ENCODE measurements at places on chromosomes 6 and 20.

GRCh38 chr6:12414096-12414675 is 124.0 kb downstream of the EDN1 start:
- H3K4me1 ChIP-seq = no peaks in the 10 kb centered on the region
- H3K27ac ChIP-seq = no peak overlapping the region
- H3K36me3 ChIP-seq = no peaks in the 10 kb centered on the region
- H3K4me3 ChIP-seq = no peak overlapping the region

- H3K27ac ChIP-seq = peak overlapping the region; percentile 29
- H3K4me1 ChIP-seq = peaks cover 18% of the 10 kb centered on the region
- H3K36me3 ChIP-seq = no peaks in the 10 kb centered on the region
- DNase-seq = no peak
These were observed 245.9 kb downstream of the FARS2 start for GRCh38 chr6:5507131-5507681.

GRCh38 chr20:15205719-15206118 is 868.3 kb upstream of the FLRT3 start:
- no peaks in the 10 kb centered on the region for H3K36me3 ChIP-seq
- no peak overlapping the region for H3K4me3 ChIP-seq

DNA sequence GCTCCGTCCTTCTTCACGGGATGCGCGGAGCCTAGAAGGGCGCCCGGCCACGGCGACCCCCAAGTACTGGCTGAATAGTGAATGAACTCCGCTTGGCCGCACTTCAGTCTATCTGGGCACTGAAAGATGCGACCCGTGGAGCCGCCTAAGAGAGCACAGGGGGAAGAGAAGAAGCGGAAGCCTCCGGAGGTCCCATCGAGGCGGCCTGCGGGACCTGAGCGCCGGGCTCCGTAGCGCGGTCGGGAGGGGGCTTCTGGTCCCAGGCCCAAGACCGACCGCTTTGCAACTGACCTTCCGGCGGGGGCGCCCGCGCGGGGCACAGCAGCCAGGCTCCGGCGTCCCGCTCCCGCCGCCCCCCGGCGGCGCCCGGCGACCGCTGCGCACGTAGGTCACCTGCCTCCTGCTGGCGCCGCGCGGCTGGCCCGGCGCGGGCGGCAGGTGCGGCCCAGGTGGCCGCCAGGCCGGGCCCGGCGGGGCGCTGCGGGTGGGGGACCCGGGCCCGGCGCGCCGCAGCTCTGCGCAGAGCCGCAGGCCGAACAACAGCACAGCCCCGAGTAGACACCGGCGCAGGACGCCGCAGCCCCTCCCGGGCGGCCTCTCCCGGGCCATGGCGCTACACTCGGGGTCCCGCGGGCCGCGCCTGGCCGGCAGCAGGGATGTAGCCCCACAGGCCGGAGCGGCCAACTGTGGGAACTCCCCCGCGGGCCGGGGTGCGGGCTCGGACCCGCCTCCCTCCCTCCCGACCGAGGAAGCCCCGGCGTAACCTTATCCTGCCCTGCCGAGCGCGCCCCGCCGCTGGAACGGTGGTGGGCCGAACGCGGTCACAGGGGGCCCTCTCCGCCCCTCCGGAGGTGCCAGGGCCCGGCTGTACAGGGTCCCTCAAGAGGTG is at the start of gene METTL24:
METTL24 (minus strand) TSS at position 686 of the 889 bp plus-strand sequence; CDS start at position 609, 77 bp downstream.
- H3K27ac ChIP-seq = no peak within 1 kb of the TSS
- peak within 1 kb of the TSS; percentile 68 for H3K4me3 ChIP-seq
- DNase-seq = no peak
- no peaks in the 10 kb centered on the region for H3K36me3 ChIP-seq
- peaks cover 77% of the 10 kb centered on the region for H3K27me3 ChIP-seq

DNA sequence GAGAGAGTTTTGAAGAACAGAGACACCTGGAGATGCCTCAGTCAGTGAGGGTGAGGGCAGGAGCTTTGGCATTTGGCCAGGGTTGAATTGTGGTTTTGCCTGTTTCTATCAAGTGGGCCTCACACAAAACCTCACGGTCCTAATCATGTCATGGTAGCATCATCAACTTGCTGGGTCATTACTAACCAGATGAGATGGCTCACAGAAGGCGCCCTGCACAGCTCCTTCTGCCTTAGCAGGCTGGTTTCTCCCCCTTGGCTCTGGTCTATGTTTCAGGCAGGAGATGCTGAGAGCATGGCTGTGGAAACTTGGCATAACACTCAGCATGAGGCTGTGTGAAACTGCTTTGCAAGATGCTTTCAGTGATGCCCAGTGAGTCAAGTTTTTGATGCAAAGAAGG is 99.3 kb downstream of the LRRC1 start:
- DNase-seq = no peak
- no peaks in the 10 kb centered on the region for H3K36me3 ChIP-seq
- H3K4me1 ChIP-seq = peaks cover 8% of the 10 kb centered on the region
- H3K27ac ChIP-seq = no peak overlapping the region
- H3K4me3 ChIP-seq = no peak overlapping the region

DNA sequence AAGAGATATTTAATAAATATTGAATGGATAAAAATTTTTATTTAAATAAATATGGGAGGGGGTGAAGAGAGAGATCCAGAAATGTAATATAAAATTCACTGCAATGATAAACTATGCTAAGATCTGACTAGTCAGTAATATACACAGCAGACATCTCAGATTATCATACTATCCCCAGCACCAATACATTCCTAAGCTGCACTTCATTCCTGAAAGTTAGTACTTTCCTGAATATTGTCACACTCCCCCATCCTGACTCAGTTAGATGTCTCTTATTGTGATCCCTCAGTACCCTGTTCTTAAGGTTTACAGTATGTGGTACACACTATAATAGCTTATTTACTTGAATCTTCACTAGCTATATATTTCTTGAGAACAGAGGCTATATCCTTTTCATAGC is 88.3 kb upstream of the KCNQ5 start:
- no peak overlapping the region for H3K4me3 ChIP-seq
- peaks cover 8% of the 10 kb centered on the region for H3K27me3 ChIP-seq
- DNase-seq = no peak
- no peaks in the 10 kb centered on the region for H3K4me1 ChIP-seq
- H3K27ac ChIP-seq = no peak overlapping the region
- no peaks in the 10 kb centered on the region for H3K36me3 ChIP-seq

- peaks cover 26% of the 10 kb centered on the region for H3K4me1 ChIP-seq
- DNase-seq = no peak
- H3K27me3 ChIP-seq = no peaks in the 10 kb centered on the region
- H3K4me3 ChIP-seq = no peak overlapping the region
- peaks cover 14% of the 10 kb centered on the region for H3K36me3 ChIP-seq
- H3K27ac ChIP-seq = no peak overlapping the region
These were observed 8.2 kb downstream of the TRAF3IP2 start for GRCh38 chr6:111597291-111598086.

DNA sequence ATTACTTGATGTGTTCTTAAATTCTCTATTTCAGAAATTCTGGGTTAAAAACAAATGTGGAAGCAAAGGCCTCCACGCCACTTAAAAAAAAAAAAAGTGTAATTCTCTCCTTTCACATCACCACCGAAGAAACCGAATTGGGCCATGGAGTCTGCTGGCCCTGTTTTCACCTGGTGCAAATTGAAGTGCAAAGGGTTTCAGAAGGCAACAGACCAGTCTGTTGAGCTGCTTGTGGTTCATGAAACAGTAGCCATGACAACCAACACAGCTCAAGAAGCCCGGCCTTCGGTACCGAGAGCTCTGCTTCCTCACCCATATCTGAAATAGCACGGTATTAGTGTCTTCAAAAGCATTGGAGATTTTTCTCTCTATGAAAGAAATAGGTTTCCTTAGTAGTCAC is 63.1 kb downstream of the GMPR start:
- peaks cover 25% of the 10 kb centered on the region for H3K36me3 ChIP-seq
- no peak overlapping the region for H3K27ac ChIP-seq
- DNase-seq = no peak
- H3K4me3 ChIP-seq = no peak overlapping the region
- H3K4me1 ChIP-seq = peaks cover 13% of the 10 kb centered on the region
- no peaks in the 10 kb centered on the region for H3K27me3 ChIP-seq

DNA sequence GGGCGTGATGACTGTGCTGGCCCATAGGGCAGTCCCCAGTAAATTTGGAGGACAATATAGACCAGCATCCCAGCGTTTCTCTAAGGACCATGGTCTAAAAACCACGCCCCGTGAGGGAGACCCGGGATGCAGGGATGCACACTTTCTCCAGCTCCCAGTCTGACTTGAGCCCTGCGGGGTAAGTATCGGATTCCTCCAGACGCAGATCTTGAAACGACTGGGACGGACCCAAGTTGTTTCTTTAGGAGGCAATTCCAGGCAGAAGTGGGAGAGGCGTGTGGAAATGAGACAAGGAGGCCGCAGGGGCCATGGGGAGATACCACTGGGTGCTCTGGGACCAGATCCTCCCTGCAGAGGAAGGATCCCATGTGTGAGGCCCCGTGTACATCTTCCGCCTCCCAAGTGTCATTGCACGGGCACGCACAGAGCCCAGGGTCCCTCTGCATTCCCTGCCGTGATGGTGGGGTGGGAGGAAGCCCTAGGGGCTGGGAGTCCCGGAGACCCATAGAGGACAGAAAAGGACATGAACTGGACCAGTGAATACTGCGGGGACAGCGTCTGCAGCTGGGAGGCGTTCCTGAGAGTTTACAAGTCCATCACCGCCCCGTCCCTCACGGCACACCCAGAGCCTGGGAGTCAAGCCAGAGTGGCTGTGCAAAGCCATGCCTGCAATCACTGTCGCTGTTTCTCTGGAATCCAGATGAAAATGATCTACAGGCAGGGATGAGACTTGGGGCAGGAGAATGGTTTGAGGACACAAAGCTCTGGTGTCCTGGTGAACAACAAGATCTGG is 522.9 kb downstream of the CDH26 start:
- H3K4me3 ChIP-seq = no peak overlapping the region
- no peaks in the 10 kb centered on the region for H3K36me3 ChIP-seq
- no peaks in the 10 kb centered on the region for H3K4me1 ChIP-seq
- no peaks in the 10 kb centered on the region for H3K27me3 ChIP-seq
- no peak for DNase-seq

- H3K27ac ChIP-seq = no peak overlapping the region
- peaks cover 24% of the 10 kb centered on the region for H3K4me1 ChIP-seq
- peaks cover 2% of the 10 kb centered on the region for H3K27me3 ChIP-seq
These were observed 19.6 kb upstream of the TRAM2 start for GRCh38 chr6:52596371-52597028.

- H3K4me3 ChIP-seq = no peak overlapping the region
- H3K27me3 ChIP-seq = no peaks in the 10 kb centered on the region
- H3K36me3 ChIP-seq = no peaks in the 10 kb centered on the region
- DNase-seq = no peak
- no peaks in the 10 kb centered on the region for H3K4me1 ChIP-seq
These were observed 235.8 kb downstream of the SMOC2 start for GRCh38 chr6:168676552-168677322.

- no peak overlapping the region for H3K27ac ChIP-seq
- peaks cover 26% of the 10 kb centered on the region for H3K27me3 ChIP-seq
- no peak overlapping the region for H3K4me3 ChIP-seq
- no peaks in the 10 kb centered on the region for H3K4me1 ChIP-seq
- no peak for DNase-seq
These were observed 16.1 kb upstream of the TMEM242 start for GRCh38 chr6:157339432-157339831.

GRCh38 chr20:24747010-24747712 is 201.9 kb upstream of the CST7 start:
- H3K4me1 ChIP-seq = peaks cover 6% of the 10 kb centered on the region
- H3K27ac ChIP-seq = no peak overlapping the region
- H3K36me3 ChIP-seq = no peaks in the 10 kb centered on the region
- no peak for DNase-seq
- peaks cover 1% of the 10 kb centered on the region for H3K27me3 ChIP-seq

DNA sequence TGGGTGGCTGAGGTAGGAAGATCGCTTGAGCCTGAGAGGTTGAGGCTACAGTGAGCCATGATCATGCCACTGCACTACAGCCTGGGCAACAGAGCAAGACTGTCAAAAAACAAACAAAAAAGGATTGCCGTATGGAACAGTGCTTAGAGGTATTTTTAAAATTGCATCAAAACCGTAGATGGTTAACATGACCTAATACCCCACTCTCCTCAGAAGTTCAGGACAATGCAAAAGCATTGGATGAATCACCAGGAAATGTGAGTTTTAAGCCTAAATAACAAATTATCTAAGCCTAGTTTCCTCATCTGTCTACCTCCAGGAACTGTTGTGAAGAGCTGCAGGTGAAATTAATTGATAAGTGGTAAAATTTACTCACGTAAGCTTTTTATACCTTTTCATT is 123.8 kb upstream of the ID4 start:
- H3K27ac ChIP-seq = no peak overlapping the region
- no peaks in the 10 kb centered on the region for H3K4me1 ChIP-seq
- no peak for DNase-seq
- H3K36me3 ChIP-seq = no peaks in the 10 kb centered on the region
- no peak overlapping the region for H3K4me3 ChIP-seq

- H3K27ac ChIP-seq = peak within 1 kb of the TSS; percentile 82
- H3K4me1 ChIP-seq = peaks cover 38% of the 10 kb centered on the region
These were observed at the start of gene CUL9 for GRCh38 chr6:43181942-43182860. CUL9 (plus strand) TSS chr6:43182196; CDS start chr6:43184311, 2,115 bp downstream.

- peak overlapping the region; percentile 92 for H3K27ac ChIP-seq
- H3K27me3 ChIP-seq = no peaks in the 10 kb centered on the region
- DNase-seq = no peak
- peaks cover 66% of the 10 kb centered on the region for H3K4me1 ChIP-seq
- peaks cover 73% of the 10 kb centered on the region for H3K36me3 ChIP-seq
- peak overlapping the region; percentile 69 for H3K4me3 ChIP-seq
These were observed 7.8 kb downstream of the E2F3 start for GRCh38 chr6:20409427-20409971.

- H3K36me3 ChIP-seq = no peaks in the 10 kb centered on the region
- no peak for DNase-seq
- no peak overlapping the region for H3K4me3 ChIP-seq
- H3K27me3 ChIP-seq = no peaks in the 10 kb centered on the region
- H3K27ac ChIP-seq = no peak overlapping the region
- H3K4me1 ChIP-seq = no peaks in the 10 kb centered on the region
These were observed 80.2 kb downstream of the CARMIL1 start for GRCh38 chr6:25359191-25359861.

DNA sequence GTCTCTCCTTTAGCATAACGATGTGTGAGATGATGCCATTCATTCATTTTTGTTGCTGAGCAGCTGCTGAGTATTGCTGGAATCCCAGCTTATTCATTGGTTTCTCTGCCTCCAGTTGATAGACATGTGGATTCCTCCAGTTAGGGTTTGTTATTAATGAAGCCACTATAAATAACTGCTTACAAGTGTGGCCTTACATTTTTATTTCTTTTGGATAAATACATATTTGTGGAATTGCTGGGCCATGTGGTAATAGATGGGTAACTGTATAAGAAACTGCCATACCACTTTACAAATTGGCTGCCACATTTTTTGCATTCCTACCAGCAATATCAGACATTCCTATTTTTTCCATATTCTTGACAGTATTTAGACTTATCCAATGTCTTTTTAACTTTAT is 2.6 kb upstream of the HLA-B start:
- H3K27me3 ChIP-seq = peaks cover 32% of the 10 kb centered on the region
- no peak overlapping the region for H3K27ac ChIP-seq
- H3K4me1 ChIP-seq = peaks cover 33% of the 10 kb centered on the region
- peaks cover 35% of the 10 kb centered on the region for H3K36me3 ChIP-seq
- DNase-seq = no peak

GRCh38 chr6:170464524-170464979 is 88.6 kb downstream of the PSMB1 start:
- H3K4me1 ChIP-seq = peaks cover 4% of the 10 kb centered on the region
- no peak overlapping the region for H3K4me3 ChIP-seq
- DNase-seq = no peak
- no peaks in the 10 kb centered on the region for H3K36me3 ChIP-seq

GRCh38 chr20:18272451-18272850 is 15.9 kb upstream of the ZNF133 start:
- no peak overlapping the region for H3K27ac ChIP-seq
- DNase-seq = no peak
- no peaks in the 10 kb centered on the region for H3K36me3 ChIP-seq
- H3K27me3 ChIP-seq = peaks cover 26% of the 10 kb centered on the region
- no peak overlapping the region for H3K4me3 ChIP-seq
- peaks cover 5% of the 10 kb centered on the region for H3K4me1 ChIP-seq
